ENCODE measurements at places on chromosomes 6 and 20.

- DNase-seq: no peak
Measured at GRCh38 chr6:9140951-9141460, 705.7 kb upstream of the SLC35B3 start.

DNA sequence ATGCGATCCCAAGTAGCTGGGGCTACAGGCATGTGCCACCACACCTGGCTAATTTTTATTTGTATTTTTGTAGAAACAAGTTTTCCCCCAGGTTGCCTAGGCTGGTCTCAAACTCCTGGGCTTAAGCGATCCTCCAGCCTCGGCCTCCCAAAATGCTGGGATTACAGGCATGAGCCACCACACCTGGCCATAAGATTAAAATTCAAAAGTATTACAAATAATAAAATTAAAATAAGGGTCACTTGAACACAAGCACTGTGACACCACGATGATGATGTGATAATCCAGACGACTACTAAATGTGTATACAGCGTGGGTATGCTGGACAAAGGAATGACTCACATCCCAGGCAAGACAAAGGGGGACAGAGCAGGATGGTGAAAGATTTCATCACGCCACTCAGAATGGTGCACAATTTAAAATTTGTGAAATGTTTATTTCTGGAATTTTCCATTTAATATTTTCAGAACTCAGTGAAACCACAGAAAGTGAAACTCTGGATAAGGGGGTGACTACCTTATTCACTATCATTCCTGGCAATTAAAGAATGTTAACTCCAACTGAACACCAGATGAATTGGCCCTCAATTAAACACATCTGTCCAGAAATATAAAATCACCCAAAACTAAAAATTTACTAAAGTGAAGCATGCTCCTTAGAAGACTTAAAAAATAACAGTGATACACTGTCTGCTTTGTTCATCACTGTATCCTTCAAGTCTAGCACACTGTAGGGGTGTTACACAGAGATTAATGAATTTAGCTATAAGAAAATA is 13.1 kb downstream of the B4GALT5 start:
- DNase-seq: peak; percentile 51

GRCh38 chr6:56370127-56370540 is 122.8 kb upstream of the COL21A1 start:
- DNase-seq: no peak

GRCh38 chr6:53725791-53726575 is 60.4 kb upstream of the KLHL31 start:
- DNase-seq: peak; percentile 91

DNA sequence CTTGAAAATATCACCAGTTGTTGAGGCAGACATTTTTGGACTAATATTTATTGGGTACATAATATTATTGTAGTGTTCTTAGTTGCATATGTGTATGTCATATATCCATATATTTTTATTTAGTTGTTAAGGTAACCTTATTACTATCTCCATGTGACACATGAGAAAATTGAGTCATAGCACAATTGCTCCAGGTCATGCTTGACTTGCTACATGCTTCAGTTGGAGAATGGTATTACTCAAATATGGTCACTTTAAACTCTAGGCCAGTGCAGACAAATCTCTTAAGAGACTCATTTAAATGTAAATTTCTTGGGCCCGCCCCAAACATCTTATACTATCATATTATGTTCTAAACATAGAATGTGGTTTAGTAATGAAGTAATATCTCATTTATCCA is 246.1 kb downstream of the RIMS1 start:
- no peak for DNase-seq

GRCh38 chr6:6696867-6697531 is 108.5 kb downstream of the LY86 start:
- no peak for DNase-seq

DNA sequence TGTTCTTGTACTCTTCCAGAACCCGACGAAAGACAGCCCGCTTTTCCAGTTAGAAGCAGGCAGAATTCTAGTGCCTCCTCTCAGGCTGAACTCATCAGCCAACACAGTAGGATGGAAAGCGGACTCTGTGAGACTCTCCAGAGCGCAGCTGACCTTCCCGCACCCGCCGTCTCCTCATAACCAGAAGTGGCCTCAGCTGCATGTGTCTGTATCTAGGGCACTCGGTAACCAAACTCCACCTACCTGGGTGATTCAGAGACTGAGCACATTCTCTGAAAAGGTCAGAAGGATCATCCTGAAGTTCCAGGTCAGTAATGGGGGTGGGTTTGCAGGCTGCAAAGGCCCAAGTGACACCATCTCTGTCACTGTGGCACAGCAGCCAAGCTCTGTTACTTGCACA is 66.7 kb upstream of the NFATC2 start:
- DNase-seq: no peak

DNA sequence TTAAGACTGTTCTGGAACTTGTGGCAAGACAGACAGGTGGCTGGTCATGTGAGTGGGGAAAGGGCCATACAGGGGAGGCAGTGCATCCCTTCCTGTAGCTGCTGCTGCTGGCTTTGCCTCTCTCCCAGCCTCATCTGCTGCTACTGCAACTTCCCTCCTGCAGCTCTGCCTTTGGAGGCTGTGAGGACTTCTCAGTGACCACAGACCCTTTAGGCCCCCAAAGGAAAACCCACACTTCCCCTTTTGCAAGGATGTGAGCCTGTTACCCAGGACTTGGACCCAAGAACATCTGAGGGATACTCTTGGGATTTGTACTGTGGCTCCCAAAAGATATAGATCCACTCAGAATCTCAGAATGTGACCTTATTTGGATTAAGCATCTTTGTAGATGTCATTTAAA is 91.0 kb downstream of the TMEM170B start:
- no peak for DNase-seq

GRCh38 chr6:9745476-9745875 is 669.4 kb downstream of the TFAP2A start:
- DNase-seq: no peak

DNA sequence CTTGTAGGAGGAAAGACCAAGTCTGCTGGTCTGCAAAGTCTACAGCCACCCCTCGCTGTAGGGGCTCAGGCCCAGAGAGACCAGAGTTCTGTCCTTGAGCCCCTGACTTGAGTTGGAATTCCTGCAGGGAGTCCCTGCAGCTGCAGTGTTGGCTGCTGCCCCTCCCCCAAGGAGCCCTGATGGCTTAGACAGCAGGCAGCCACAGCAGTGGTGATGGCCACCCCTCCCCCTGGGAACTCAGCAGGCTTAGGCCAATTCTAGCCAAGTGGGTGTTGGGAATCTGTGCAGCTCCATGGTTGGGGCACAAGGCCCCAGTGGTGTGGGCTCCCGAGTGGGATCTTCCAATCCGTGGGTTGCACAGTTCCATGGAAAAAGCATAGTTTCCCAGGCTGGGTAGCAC is 345.4 kb downstream of the CD109 start:
- DNase-seq: no peak
